Mucosa of gallbladder (tissue), 1 donor: ENCODE measurements at places on chromosomes 2 and 18. TPM values are rescaled to one million over a fixed set of nuclear protein-coding genes. Genes with fewer than 3 reads are reported as not detected.

Gene DPP10
- total RNA-seq: 6.6 TPM

Gene TM4SF20
- total RNA-seq: not detected

Gene TEKT4
- 0.14 TPM for total RNA-seq

Gene TEX44
- total RNA-seq: not detected

DNA sequence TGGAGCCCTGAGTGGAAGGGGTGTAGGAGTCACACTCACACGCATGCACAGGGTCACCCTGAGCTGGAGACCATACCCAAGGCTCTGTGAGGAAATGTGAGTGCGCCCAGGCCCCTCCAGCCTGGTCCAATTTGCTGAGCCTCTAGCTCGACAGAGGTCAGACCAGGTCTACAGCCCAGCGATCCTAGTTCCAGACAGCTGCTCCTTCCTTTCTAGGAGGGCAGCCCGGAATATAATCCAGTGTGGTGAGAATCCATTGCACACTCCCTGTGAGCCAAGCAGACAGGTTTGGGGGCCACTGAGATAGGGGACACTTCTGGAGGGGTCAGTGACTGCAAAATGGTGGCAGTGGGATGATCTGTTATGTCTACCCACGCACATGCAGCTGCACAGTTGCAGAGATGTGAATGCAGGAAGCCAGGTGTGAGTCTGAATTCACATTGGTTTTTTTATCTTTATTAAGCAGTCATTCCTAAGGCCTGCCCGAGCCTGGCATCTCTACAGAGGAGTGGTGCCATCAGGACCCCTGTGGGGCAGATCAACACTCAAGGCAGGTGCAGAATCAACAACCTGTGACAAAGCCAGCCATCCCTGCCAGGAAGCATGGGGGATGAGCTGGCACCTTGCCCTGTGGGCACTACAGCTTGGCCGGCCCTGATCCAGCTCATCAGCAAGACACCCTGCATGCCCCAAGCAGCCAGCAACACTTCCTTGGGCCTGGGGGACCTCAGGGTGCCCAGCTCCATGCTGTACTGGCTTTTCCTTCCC, at the start of gene GPR148:
GPR148 (plus strand) TSS at position 522 of the 768 bp plus-strand sequence; CDS start at position 604, 82 bp downstream.
- DNase-seq: no peak
